HT1080 (cell line): ENCODE measurements at places on chromosomes 16 and 17. TPM values are rescaled to one million over a fixed set of nuclear protein-coding genes. Genes with fewer than 3 reads are reported as not detected.

GRCh38 chr17:71959154-71959553, 161.7 kb upstream of the SOX9 start:
- DNase-seq: no peak

GRCh38 chr17:21352981-21353265, 23.2 kb upstream of the KCNJ12 start:
- no peak for DNase-seq

- peak; percentile 50 for DNase-seq
These were observed 331.3 kb upstream of the EEF2KMT start for GRCh38 chr16:5428932-5429331.

- no peak for DNase-seq
These were observed 10.8 kb downstream of the DNAJA2 start for GRCh38 chr16:46962629-46963028.

DNA sequence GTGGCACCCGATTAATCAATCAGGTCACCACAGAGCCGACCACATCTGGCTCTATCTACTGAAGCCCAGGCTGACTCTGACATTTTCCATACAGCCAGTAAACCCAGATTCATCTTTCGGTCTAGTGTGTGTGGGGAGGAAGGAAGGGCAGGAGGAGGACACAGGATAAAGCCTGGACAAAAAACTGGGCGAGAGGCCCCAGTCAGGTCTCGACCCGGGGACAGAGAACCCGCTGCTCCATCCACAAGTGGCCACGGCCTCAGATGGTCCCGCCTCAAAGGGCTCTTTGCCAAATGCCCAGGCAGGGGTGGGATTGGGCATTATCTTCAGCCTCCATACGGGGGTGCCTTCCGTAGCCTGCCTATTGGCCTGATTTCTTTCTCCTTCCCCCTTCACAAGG, 7.8 kb downstream of the ABR start:
- DNase-seq: no peak

GRCh38 chr16:2209258-2210008, 1.2 kb downstream of the BRICD5 start:
- DNase-seq: no peak

GRCh38 chr16:50879873-50880695, 138.2 kb downstream of the CYLD start:
- DNase-seq: peak; percentile 45

DNA sequence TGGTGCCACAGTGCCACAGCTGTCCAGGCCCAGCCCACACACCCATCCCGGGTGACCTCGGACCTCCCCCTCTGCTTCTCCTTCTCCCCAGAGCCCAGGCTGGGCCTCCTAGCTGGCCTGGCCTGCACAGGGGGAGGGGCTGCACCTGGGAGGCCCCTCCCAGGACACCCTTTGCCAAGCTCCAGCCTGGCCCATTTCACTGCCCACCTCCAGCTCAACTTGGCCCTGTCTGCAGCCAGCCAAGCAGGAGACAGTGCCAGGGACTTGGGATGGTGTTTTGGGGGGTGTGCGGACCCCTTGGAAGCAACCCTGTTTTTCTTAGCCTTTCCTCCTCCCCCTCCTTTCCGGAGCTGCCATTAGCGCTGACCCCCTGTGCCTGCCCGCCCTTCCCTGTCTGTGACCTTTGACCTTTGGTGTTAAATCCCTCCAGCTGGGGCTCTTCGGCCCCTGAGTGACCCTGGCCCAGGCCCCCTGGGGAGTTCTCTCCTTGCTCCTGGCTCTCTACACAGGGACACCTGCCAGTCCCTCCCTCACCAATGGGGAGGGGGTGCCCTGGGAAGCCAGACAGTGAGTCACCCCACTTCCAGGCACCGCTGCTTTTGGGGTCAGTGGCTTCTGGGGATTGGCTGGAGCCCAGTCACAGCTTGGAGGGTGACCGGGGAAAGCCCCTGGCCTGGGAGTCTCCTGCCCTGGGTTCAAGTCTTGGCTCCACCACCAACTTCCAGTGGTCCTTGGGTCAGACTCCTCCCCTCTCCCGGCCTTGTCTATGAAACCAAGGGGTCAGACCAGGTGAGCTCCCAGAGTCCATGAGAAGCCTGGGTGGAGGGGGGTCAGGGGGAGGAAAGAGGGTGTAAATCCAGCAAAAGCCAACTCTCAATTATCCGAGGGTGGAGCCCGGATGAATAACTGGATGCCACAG, 1.9 kb downstream of the GLIS2 start:
- DNase-seq: no peak

GRCh38 chr17:77724876-77725615, 233.5 kb upstream of the TNRC6C start:
- no peak for DNase-seq

- DNase-seq: no peak
These were observed 108.4 kb downstream of the CDH13 start for GRCh38 chr16:82735186-82735585.

- DNase-seq: peak; percentile 26
These were observed 226.6 kb downstream of the PHKB start for GRCh38 chr16:47687694-47688093.

- DNase-seq: peak; percentile 47
These were observed 8.0 kb downstream of the SMG6 start for GRCh38 chr17:2295575-2295974.

CMTM4 gene
- total RNA-seq: 27.0 and 34.4 TPM in 2 replicates

SCIMP gene
- total RNA-seq: not detected in 2 replicates

OR1F1 gene
- not detected in 2 replicates for total RNA-seq

HOXB1 gene
- not detected in 2 replicates for total RNA-seq

ZC3H7A gene
- 20.9 and 35.3 TPM in 2 replicates for total RNA-seq

LGALS9B gene
- not detected in 2 replicates for total RNA-seq

CCP110 gene
- 12.8 and 17.4 TPM in 2 replicates for total RNA-seq

CDH5 gene
- total RNA-seq: 0.03 and 0.23 TPM in 2 replicates

C17orf100 gene
- total RNA-seq: 0.23 and 0.31 TPM in 2 replicates

ALDOA gene
- total RNA-seq: 1,753 and 2,052 TPM in 2 replicates
